ENCODE measurements at places on chromosomes 4 and X.

DNA sequence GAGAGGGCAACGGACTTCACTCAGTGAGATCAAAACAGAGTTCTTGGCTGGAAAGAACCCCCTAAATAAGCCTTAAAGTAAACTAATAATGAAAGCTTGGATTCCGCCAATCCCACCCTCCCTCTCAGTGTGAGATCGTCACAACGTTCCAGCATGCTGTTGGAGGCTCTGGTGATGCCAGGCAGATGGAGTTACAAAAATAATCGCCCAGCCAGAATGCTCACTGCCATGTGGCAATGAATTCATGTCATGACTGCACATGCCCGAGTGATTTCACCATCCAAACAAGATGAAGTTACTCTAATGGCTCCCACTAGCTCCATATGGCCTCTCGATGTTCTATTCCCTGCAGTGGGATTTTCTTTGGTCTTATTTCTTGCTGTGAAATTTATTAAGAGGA, 248.0 kb downstream of the SPATA18 start:
- DNase-seq, result no peak

GRCh38 chr4:145528601-145529000, 46.9 kb downstream of the SMAD1 start:
- no peak for DNase-seq

GRCh38 chr4:76674983-76675382, 223.0 kb downstream of the SOWAHB start:
- DNase-seq, result no peak

DNA sequence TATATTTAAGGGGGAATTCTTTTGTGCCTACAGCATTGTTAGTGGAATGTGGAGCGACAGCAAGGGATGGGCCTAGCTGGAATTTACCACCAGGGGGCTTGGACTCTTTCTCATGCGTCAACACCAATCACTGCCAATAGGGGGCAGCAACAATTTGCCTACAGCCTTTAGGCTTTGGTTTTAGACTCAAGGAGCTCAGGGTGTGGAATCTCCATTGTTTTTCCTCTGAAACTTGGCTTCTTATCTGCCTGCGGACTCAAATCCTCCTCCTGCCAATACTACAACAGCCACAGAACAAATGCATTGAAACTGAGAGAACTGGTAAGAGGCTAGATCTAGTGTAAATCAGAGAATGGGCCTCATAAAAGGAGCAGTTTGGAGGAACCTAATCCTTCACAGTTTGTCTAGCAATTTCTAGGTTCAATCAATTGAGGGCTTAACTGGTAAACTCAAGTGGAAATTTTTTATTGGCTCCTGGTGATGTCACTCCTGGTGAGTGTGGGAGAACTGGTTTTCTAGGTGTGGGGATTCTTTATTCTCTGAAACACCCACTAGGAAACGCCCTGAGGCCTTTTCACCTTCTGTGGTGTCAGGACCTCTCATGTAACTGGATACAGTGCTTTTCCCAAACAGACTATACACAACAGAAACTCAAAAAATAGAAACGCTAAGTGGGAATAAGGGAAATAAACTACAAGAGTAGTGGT, 27.9 kb upstream of the TMSB4X start:
- peak; percentile 77 for DNase-seq

GRCh38 chrX:71181558-71181909, 36.9 kb downstream of the NLGN3 start:
- no peak for DNase-seq

DNA sequence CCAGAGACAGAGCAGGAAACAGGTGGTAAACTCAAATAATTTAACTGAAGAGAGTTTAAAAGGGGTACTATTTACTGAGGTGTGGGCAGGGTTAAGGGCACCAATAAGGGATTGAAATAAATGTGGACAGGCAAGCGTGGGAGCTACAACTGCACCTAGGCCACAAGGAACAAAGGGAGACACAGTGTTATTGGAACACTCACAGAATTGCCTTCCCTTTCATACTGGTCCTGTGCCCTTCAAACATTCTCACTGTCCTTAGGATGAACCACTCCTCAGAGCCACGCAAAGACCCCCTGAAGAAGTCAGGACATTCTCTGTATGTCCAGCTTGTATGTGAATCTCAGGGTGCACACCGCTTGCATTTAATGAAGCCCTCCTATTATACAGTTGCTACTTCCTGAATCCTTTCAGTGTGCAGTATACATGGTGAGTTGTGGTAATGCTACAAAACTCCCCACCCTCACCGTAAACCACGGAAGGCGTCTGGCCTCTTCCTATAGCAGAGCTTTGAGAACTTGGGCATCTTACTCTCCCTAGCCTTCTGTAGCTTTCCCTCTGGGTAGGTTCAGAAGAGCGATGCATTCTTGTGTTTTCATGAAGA, 9.6 kb upstream of the MRPL1 start:
- peak; percentile 22 for DNase-seq

DNA sequence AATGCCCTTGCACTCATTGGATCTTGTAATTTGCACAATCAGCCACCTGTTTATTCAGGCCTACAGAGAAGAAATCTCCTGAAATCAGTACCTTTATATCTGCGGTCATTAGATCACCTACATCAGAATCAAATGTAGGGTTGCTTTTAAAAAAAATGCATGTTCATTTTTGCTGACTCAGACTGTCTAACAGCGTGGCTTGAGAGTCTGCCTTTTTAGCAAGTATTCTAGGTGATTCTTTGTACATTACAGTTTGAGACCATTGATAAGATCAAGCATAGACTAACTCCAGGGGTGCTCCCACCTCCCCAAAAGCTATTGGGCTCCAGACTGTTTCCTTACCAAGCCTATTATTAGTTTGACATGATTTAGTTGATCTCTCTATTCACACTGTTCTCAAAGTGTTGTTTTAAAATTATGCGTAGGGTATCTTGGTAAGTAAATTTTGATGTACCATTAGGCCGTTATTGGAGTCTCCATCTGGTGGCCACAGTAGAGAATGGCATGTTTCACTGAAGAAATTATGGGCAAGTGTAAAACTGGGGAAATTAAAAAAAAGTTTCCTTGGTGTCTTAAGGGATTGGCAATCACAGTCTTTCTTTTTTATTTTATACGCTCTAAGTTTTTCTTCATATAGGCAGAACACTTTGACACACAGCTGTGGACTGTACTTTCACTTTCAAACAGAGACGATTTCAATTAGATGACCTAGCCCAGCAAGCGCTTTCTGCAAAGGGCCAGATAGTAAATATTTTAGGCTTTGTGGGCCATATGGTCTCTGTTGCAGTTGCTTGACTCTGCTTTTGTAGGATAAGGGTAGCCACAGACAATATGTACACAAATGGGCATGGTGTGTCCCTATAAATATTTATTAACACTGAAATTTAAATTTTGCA, 33.7 kb upstream of the MSL3 start:
- DNase-seq, result peak; percentile 10

- DNase-seq, result no peak
These were observed 242.9 kb upstream of the ANKRD50 start for GRCh38 chr4:124955476-124955875.

DNA sequence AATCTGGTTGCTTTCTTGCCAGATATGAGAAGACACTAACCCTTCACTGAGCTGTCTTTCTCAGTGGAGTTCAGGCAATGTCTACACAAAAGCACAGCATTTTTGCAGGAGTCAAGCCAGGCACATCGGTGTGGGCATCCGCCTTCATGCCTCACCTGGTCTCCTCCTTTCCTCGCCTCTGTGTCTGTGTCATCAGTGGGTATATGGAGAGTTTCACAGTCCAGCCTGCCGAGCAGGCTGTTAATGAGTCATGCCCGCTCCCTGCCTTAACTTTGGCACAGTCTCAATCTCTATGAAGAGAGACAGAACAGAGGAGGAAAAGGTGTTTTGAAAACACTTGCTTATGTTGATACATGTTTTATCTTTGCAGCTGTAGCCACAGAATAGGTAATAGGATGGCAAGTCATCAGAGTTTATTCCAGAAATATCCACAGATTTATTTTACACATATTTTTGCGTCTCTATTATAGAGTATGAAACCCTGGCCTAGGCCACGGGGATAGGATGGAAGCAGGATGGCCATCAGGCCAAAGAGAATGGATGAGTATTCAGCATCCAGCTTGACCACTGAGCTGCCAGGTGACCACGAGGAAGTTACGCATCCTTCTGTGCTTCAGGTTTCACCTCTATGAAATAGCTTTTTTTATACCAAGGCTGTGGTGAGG, 32.8 kb upstream of the MAML3 start:
- no peak for DNase-seq

- DNase-seq, result peak; percentile 61
These were observed 28.4 kb downstream of the PDHA1 start for GRCh38 chrX:19372170-19372546.
